ENCODE measurements at places on chromosomes 5 and 9.

DNA sequence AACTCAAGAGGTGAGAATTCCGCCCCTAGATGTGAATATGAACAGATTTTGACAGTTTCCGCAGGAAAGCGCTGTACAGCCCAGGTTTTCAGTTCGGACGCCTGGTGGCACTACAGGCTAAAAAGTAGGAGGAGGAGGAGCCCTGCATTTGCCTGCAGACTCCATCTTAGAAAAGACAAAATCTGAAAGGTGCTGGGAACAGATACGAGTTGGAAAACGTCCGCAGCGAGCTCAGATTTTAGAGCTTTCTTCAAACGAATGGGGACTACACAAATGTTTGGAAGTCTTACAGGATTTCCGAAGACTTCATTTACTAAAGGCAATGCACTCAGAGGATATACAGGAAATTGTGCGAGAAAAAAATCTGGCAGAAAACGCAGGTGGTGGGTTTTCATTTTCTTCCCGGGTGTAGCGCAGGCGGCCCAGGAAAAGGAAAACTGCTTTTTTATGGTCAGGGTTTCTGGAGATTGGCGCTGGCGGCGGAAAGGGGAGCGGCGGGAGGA lies 9.9 kb upstream of the PCDHB2 start:
- peak; percentile 4 for DNase-seq

GRCh38 chr5:90638878-90639277 lies 80.3 kb downstream of the ADGRV1 start:
- no peak for DNase-seq

DNA sequence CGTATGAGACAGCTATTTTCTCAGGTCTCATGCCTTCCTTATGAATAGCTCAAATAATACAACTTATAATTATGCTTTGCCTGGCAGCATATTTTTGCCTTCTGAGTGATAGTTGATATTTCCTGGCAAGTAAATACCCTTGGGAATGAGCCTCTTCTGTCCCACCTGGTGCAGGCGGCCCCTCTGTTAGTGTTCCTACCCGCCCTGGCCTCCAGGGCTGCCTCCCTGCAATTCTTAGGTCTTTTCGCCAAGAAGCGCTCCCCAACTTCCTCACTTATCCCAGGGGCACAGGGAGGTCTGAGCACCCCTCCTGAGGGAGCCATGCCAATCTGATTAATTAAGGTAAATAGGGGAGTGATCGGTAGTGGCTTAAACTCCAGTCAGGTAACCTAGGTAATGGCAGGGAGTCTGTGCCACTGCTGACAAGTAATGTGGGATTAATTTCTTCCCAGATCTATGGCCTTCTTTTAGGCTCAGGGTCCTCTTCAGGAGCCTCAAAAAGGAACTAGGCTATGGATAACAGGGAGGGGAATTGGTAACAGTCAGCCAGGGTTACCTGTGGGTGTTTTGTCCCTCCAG lies 81.5 kb downstream of the GALNT10 start:
- no peak for DNase-seq

GRCh38 chr9:76620996-76621395 lies 143.2 kb upstream of the PCA3 start:
- DNase-seq = no peak
